NCI-H2081 treated with DMSO at 0.1 percent for 48 hours (cell line): ENCODE measurements at places on chromosomes 7 and 10.
A peak's percentile ranks its signal among the peaks of the same experiment; 100 is the strongest.

DNA sequence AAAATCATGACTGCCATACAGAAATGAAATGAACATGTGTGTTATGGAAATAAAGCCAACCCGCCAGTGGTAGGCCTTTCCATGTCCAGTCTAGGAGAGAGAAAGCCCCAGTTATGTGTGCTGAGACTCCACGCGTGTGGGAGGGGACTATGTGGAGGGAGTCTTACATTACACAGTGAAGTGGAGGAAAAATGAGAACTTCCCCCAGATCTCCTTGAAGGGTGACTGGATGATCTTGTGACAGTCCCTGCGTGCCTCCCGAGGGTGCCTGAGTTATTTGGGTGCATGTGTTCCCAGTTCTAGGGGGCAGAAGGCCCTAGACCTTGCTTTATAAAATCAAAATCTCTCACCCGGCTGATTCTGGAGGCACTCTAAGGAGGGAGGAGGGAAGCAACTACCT lies 24.2 kb downstream of the UPP1 start:
- no peak for DNase-seq

DNA sequence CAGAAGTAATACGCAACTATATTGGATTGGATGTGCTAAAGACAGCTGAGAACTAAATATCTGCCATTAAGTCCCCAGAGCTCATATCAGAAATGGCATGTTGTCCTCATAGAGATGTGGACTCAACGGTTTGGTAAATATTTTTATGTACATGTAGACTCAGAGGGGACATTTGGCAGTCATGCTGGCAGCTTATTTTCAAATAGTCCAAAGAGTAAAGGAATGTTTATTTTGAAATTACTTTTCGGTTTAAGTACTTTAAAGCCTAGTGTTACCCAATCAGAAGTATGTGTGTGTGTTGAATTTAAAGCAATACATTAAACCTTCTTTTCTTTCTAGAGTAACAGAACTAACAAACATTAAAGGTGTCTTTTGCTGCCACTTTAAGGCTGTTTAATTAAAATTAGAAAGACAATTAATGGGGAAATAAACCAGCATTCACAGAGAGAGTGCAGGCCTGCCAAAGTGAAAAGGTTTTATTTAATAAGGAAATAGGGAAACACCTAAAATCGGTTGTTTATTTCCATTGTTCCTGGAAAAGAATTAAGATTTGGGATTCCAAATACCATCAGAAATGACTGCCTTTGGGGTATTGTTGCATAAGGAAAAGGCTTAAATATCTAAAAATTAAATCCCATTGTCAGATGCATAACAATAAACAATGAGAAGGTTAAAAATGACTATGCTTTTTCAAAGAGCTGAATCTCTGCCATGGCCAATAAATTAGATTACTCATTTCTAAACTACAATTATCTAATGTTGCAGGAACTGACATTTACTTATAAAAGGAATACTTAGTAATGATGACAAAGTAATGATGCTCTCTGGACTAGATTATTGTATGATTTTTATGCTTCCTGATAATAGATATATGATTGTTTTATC lies 113.4 kb upstream of the AHR start:
- no peak for DNase-seq

DNA sequence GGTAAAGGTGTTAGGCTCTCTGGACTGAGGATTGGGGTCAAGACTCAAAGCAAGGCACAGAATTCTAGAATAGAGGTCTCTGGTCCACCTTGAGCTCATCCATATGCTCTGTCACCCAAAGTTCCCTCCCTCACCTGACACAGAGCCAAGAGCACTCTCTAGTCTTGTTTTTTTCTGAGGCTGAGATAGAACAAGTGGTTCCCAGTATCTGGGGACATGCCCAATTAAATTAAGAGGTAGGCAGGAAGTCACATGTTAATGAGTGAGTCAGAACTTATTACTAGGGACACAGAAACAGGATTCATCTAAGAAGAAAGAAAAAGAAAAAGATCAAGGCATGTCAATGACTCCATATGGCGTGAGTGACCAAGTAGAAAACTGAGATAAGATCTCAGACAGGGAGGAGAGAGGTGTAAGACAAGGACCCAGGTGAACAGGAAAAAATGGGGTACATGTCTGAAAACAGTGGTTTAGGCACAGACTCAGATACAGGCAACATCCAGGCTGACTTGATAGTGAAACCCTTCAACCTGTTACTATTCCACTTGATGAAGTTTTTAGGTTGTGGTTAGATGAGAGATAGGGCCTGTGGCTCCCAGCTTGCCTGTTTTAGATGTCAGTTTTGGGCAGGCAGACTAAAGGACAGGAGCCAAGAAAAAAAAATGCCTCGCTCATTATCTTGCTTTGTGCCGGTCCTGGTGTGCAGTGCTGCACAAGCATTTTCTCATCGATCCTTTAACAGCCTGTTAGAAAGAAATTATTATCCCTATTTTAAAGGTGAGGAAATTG lies 609.9 kb downstream of the CCSER2 start:
- DNase-seq: no peak

- DNase-seq: no peak
Measured at GRCh38 chr7:2008101-2008935, 224.4 kb downstream of the MAD1L1 start.

DNA sequence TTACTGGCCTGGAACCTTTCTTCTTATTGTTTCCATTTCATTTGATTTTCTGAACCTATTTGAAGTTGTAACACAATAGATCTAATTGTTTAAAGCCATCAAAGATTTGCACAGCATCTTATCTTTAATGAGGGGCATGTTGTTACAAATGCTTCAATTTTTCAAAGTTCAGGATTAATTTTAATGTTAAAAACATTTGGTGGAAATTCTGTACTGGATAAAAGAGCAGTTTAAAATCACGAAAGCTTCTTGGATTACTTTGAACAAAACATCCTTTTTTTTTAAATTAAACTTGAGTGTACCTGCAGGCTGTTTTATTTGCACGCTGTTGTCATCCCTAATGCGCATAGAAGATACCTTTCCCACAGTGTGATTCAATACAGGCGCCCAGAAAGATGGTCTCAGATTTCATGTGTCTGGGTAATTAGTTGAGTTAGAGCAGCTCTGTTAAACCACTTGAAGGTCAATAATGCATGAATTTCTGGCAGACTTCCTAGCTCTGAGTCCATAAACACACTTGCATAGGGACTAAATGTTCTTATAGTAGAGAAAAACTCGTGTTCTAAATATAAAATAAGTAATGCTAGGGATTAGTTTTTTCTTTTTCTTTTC lies 29.3 kb upstream of the DDX50 start:
- peak; percentile 90 for DNase-seq

GRCh38 chr7:99742737-99743394 lies 7.9 kb upstream of the CYP3A7 start:
- DNase-seq: no peak

- DNase-seq: no peak
Measured at GRCh38 chr10:112195224-112195623, 11.7 kb upstream of the GPAM start.

DNA sequence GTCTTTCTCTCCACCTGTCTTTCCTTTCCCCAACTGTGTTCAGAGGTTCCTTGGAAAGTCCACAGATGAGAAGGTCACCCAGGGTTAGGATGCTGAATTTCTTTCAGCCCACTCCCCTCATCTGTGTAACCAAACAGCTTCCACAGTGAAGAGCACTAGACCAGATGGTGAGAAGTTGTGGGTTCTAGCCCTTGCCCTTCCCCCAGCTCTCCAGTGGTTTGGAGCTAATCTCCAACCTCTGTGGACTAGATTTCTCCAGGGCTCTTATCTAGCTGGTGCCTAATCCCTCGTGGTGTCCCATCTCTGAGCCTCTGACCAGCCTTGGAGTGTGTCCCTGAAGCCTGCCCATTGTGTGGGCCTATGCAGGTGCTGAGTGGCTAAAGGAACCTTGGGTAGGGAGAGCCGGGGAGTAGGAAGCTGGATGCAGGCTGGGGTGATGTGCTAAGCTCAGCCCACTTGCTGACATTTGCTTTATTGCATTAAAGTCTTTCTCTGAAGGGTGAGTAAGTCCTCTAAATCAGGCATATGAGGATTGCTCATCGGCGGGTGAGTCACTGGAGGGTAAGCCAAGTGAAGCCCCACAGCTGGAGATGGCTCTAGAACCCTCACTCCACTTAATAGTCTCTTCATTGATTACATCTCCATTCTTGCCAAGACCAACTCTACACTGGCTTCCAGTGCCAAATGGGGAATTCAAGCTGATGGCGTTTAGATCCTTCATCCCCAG lies 14.9 kb downstream of the DUSP5 start:
- no peak for DNase-seq

- DNase-seq: no peak
Measured at GRCh38 chr10:72637398-72637857, 11.5 kb upstream of the MICU1 start.

DNA sequence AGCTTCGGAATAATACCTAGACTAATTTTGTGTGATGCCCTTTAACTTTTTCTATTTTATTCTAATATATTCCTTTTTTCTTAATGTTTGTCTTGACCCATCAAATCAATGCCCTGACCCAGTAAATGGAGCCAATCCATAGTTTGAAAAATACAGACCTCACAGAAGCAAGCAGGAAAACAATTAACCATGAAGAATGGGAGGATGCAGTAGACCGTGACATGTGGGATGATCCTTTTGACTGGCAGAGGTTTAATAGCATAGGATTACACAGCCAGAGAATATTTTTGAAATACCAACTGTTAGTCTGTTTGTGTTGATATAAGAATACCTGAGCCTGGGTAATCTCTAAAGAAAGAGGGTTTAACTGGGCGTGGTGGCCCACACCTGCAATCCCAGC lies 142.6 kb upstream of the NEBL start:
- DNase-seq: no peak
